H7 (cell line): ENCODE measurements at places on chromosomes 3 and 15. TPM values are rescaled to one million over a fixed set of nuclear protein-coding genes. Genes with fewer than 3 reads are reported as not detected.

The RTP1 gene
- total RNA-seq = 5.1 and 5.3 TPM in 2 replicates

DNA sequence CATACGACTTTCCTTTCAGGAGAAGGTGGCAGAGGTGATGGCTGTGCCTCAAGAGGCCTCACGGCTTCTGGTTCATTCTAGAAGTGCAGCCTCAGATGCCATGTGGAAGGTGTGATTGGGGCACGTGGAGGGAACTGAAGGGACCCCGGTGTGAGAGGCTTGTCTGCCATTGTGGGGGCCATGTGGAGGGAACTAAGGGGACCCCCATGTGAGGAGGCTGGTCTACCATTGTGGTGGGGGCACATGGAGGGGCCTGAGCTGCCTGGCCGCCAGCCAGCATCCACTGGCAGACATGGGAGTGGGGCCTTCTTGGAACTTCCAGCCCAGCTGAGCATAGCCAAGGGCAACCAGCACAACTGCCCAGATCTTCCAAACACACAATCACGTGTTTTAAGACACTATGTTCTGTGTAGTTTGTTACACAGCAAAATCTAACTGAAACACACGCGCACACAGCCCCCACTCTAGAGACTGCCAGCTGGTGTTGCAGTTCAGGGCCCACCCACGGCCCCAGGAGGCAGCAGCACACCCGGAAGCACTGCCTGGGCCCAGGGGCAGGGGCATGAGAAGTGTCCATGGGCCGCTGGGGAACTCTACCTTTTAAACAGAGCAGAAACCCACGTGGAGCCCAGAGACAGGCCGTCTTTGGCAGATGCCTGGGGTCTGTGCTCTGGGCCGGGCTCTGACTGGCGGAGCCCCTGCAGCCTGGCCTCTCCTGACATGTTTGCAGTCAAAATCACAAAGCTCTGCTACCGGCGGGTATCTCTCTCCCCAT, 66.8 kb downstream of the IQSEC1 start:
- no peak for DNase-seq

- DNase-seq = no peak
These were observed 9.5 kb downstream of the RPSA start for GRCh38 chr3:39415983-39416382.

GRCh38 chr3:117003501-117003900, 293.9 kb downstream of the TUSC7 start:
- no peak for DNase-seq

- no peak for DNase-seq
These were observed 70.0 kb downstream of the NLGN1 start for GRCh38 chr3:173467501-173467900.

- no peak for DNase-seq
These were observed 470.8 kb upstream of the ROBO1 start for GRCh38 chr3:80238606-80239005.

DNA sequence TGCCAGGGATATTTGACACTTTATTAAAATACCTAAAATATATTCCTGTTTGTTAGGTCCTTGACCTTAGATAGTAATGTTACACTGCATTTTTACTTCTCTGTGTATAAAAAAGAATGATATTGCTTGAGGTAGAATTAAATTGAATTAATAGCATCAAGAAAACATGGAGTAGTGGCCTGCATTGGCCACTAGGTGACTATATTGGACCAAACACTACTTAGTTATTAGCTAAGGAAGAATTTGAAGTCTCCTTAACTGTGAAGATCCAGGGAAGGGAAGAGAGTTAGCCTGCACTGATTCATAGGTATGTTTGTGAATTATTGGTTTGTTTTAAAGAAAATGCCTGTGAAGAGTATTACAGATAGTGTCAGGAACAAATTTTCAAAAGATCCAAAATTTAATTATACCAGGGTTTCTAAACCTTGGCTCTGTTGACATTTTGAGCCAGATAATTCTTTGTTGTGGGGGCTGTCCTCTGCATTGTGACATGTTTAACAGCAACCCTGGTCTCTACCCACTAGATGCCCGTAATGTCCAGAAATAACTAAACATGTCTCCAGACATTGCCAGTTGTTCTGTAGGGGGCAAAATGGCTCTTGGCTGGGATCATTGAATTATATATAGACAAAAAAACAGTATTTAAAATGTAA, 103.6 kb upstream of the THSD4 start:
- DNase-seq = peak; percentile 25

- DNase-seq = peak; percentile 82
These were observed 775 bp downstream of the ARNT2 start for GRCh38 chr15:80404761-80405553.

- no peak for DNase-seq
These were observed 6.9 kb downstream of the CP start for GRCh38 chr3:149214702-149215101.

GRCh38 chr3:42265059-42265991, 660 bp downstream of the CCK start:
- peak; percentile 44 for DNase-seq
